ENCODE measurements at places on chromosomes 2 and 18.
A peak's percentile ranks its signal among the peaks of the same experiment; 100 is the strongest.

GRCh38 chr2:79850912-79851311 lies 338.1 kb downstream of the CTNNA2 start:
- no peak for DNase-seq

DNA sequence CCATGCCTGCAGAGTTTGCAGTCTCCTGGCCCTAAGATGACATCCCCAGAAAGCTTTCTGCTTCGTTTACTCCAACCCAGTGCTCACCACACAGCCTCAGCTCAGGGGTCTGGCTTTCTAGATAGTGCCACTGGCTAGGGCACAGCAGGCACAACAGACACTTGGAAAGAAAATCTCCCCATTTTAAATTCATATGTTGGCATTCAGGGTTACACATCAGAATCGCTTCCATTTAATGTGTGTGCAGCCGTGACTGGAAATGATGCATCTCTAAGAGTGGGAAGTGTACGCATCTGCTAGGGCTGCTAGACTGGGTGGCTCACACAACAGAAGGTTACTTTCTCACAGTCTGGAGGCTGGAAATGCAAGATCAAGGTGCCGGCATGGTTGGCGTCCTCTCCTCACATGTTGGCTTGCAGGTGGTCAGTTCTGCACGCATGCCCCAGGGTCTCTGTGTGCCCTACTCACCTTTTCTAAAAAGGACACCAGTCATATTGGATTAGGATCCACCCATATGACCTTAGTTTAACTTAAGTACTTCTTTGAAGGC lies 329.4 kb upstream of the RAB12 start:
- no peak for DNase-seq

- DNase-seq = no peak
Observed at GRCh38 chr2:101307950-101308431, 510 bp downstream of the RNF149 start.

DNA sequence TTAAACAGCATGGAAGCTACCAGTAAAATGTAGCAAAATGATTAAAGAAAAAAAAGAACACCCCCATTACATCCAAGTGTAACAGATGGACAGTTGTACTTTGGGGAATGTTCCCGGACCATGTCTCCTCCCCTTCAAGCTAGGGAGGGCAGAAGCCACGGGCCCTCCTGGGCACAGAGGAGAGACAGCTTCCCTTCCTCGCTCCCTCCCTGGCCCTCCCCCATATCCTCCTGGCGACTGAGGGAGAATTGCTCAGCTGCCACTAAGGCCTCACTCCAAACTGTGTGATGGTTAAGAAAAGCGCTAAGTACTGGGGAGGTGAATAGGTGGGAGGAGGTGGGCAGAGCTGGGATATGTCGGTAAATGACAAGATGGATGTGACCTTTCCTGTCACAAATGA lies 358.0 kb downstream of the HRH4 start:
- DNase-seq = no peak

GRCh38 chr2:226561962-226562361 lies 237.7 kb downstream of the IRS1 start:
- no peak for DNase-seq

GRCh38 chr2:17388798-17389197 lies 129.4 kb downstream of the RAD51AP2 start:
- DNase-seq = no peak

- peak; percentile 53 for DNase-seq
Observed at GRCh38 chr2:24912523-24912922, 7.5 kb downstream of the ADCY3 start.

- DNase-seq = no peak
Observed at GRCh38 chr18:9008709-9009635, 93.5 kb upstream of the NDUFV2 start.

DNA sequence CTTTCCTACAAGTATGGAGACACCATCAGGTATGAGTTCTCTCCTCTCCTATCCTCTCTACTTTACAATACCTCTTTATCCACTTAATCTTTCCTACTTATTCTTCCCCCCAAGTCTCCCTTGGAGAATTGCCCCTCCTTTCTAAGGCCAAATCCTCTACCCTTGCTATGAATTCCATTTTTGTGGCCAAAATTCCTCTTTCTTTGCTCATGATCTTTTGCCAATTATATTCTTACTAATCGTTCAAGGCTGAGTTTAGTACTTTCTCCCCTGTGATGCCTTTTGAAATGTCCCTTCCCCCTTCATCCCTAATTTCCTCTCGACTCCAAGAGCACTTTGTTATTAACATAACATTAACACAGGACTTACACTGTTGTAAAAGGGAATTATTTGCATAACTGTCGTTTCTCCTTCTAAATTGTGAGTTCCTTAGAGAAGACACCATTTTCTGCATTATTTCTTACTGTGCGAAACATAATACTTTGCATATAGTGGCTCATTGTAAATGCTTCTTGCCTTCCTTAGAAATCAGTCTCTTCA lies 133.4 kb downstream of the KCTD1 start:
- DNase-seq = no peak

- no peak for DNase-seq
Observed at GRCh38 chr2:1973636-1974035, 229.3 kb upstream of the PXDN start.

GRCh38 chr2:134193006-134193405 lies 60.9 kb upstream of the MGAT5 start:
- no peak for DNase-seq

DNA sequence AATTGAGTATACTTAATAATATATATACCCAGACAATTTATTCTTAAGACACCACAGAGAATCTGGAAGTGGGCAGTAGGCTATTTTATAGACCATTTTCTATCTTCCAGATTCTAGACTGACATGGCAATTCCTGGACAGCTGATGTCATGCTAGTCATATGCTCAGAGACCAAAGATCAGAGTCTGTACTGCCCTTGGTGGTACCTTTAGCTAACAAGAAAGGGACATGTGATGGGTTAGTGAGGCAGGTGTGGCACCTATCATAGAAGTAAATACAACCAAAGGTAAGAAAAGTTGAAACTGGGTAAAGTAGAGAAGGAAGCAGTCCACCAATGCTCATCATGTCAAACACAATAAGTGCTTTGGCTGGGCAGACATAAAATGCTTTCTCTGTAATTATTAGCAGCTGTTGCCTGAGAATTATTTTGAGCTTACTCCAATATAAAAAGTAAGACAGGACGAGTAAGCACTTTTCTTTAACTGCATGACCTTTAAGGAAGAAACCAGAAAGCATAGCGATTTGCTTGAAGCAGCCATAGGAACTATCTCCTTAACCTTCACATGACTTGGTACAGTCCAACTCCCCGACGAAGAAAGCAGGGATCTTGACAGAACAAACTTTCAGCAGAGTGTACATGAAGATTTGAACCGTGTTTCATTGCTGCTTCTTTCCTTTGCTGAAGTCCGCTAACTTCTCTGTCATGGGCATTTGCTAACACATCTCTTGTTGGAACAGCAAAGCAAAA lies 47.1 kb downstream of the SLC40A1 start:
- no peak for DNase-seq

DNA sequence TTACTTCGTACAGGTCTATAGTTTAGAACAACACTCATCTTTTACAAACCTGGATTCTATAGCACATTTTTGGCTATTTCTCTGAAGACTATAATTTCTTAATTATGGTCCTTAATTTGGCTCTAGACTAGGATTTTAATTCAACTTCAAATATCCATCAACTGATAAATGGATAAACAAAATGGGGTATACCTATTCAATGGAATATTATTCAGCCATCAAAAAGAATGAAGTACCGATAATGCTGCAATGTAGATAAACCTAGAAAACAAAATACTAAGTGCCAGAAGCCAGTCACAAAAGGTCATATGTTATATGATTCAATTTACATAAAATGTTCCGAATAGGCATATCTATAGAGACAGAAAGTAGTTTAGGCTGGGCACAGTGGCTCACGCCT lies 15.2 kb upstream of the RIF1 start:
- DNase-seq = no peak

DNA sequence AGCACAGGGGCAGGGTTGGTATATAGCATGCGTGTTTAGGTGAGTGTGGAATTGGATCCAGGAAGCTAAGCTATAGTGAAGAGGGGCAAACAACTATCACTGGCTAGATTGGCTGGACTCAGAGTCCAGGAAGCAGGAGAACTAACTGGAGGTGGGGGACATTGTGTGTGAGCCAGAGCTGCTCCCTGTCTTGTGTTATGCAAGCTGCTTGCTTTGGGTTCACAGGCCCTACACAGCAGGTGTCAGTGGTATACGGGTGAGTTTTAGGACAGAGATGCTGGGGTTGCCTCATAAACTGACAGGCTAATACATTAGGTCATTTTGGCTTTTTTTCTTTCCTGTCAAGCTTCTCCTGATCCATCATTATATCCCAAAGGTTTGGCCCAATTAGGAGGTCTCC lies 87.5 kb downstream of the CCDC85A start:
- no peak for DNase-seq

GRCh38 chr2:33214857-33215256 lies 261.6 kb upstream of the RASGRP3 start:
- no peak for DNase-seq

GRCh38 chr2:195533771-195534642 lies 123.0 kb upstream of the SLC39A10 start:
- peak; percentile 69 for DNase-seq

DNA sequence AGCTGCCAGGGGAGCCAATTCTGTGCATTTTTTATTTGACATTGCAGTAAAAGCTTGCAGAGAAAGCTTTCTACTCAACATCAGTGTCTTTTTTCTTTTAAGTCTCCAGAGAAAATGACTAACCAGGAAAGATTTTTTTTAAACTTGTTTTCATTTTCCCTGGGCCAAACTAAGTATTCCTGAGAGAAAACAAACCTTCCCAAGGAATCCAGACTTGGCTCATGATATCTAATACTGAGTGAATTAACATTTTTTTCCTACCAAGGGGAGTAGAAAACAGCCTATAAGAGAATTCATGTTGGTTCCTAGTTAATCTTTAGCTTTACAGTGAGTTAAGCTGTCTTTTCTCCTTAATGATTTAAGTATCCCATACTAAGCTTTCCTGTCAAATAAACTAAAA lies 46.7 kb downstream of the DAPL1 start:
- DNase-seq = peak; percentile 75

DNA sequence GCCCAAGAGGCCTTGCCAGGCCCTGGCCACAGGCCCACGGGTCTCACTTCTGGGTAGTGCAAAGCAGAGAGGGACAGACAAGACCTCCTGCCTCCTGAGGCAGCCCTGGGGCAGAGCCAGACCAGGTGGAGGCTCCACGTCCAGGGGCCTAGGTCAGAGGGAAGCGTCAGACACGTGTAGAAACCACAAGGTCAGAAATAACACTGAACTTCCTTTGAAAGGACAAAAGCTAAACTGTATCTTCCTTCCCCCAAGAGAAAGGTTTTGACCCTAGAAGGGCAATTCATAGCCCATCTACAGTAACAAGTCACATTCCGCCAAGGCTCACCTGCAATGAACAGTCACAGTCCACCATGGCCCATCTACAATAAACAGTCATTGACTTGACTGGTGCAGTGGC lies 17.9 kb downstream of the SDC1 start:
- DNase-seq = no peak

DNA sequence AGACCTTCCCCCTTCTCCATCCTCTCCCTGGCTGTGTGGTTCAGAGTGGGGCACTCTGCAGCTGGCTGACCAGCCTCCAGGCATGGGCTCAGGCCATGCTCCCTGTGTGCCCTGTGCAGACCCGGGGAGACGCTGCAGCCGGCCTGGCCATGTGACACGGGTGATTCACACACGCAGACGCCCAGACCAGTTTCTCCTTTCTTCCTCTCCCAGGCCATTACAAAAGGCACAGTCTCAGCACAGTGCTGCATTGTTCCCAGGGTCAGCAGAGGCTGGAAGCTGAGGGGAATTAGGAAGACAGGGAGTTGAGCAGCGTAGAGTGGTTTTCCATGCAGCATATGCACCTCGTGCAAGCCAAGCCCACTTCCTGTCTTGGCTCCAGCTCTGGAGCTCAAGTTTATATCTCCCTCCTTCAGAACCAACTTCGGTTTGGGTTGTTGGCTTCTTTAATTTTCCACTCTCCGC lies 288.5 kb downstream of the TNS1 start:
- DNase-seq = peak; percentile 50

- no peak for DNase-seq
Observed at GRCh38 chr18:53950545-53950944, 273.9 kb downstream of the MBD2 start.

DNA sequence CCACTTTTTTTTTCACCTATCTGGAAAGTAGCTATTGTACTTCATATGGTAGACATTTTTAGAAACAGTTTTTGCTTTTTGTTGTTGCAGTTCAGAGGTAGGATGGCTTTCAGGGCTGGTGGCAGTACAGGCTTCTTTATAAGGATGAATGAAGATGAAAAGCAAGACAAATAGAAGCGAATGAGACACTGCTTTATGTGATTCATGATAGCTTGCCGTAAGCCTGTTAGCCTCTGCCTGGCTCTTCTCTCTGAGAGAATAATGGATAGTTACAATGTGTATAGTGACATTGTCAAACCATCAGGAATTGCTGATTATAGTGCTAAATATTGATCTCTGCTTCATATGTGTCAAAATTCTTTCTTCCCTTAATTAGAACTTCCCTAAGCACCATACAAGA lies 173.7 kb downstream of the NR4A2 start:
- no peak for DNase-seq

DNA sequence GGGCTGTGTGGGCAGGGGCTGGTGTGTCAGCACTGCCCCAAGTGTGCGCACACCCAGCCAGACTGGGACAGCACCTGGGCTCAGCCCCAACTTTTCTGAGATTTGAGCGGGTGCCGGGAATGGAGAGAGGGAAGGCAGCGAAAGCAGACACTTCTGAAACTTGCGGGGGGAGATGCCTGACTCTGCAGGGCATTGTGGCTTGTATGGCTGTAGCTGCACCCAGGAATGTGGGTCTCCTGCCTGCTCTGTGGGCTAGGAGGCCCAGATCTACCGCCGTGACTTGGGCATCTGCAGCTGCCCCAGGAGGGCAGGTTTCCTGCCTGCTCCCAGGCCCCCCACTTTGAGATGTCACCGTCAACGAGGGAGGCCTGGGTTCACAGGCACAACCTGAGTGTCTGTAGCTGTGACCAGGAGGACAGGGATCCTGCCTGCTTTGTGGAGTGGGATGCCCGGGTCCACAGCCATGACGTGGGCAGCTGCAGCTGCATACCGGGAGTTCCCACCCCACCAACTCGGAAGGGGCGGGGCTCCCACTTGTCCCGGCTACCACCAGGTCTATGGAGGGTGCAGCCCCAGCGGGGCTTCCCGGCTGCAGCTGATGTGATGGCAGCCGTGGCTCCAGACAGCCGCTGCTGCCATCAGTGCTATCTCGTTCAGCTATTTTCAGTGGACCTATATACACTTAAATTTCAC lies 95.3 kb downstream of the DOK6 start:
- no peak for DNase-seq

- DNase-seq = no peak
Observed at GRCh38 chr2:210635257-210635656, 78.9 kb downstream of the CPS1 start.

GRCh38 chr2:232438951-232439757 lies 16.8 kb upstream of the ALPI start:
- no peak for DNase-seq

GRCh38 chr18:69717586-69717985 lies 230.1 kb downstream of the CD226 start:
- DNase-seq = no peak

- DNase-seq = no peak
Observed at GRCh38 chr2:237501892-237502513, 15.0 kb downstream of the MLPH start.

- DNase-seq = no peak
Observed at GRCh38 chr2:236632295-236633218, 62.9 kb downstream of the ACKR3 start.

- DNase-seq = peak; percentile 80
Observed at GRCh38 chr2:160224060-160224459, 24.0 kb upstream of the ITGB6 start.
